Effector memory CD8-positive, alpha-beta T cell (primary cell): ENCODE measurements at places on chromosomes 2 and 18.

- no peak for DNase-seq
- no peak overlapping the region for H3K4me3 ChIP-seq
- H3K36me3 ChIP-seq = no peaks in the 10 kb centered on the region
These were observed 222.7 kb downstream of the IKZF2 start for GRCh38 chr2:212928681-212929080.

DNA sequence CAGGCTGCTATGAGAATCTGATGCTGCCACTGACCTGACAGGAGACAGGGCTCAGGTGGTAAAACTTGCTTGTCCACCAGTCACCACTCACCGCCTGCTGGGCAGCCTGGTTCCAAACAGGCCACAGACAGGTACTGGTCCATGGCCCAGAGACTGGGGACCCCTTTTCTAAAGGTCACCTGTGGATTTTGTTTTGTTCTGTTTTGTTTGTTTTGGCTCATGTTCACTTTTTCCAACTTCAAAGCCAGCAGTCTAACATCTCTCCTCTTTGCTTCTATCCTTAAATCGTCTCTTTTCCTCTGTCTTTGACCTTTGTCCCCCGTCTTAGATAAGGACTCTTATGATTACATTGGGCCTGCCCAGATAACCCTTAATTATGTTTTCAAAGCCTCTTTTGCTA, 3.3 kb upstream of the CERKL start:
- H3K4me3 ChIP-seq = no peak overlapping the region
- H3K4me1 ChIP-seq = peaks cover 6% of the 10 kb centered on the region
- H3K27ac ChIP-seq = no peak overlapping the region
- H3K36me3 ChIP-seq = no peaks in the 10 kb centered on the region

DNA sequence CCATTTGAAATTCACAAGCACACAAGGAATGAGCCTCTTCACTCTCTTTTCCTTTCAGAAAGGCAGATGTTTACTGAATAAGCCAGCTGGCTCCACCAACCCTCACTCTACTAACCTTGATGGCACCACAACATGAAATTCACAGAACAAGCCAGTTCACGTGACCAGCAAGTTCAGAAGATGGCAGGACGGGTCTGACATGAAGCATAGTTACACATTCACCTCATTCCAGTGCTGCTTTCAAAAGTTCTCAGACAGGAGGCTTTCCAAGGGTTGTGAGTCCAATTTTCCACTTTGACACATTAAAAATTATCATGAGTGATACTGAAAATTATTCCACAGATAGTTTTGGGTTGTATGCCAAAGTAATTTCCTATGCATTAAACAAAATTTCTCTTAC, 74.2 kb upstream of the MBOAT2 start:
- H3K4me3 ChIP-seq = no peak overlapping the region
- no peak for DNase-seq
- H3K4me1 ChIP-seq = no peaks in the 10 kb centered on the region
- H3K27me3 ChIP-seq = peaks cover 21% of the 10 kb centered on the region
- no peaks in the 10 kb centered on the region for H3K36me3 ChIP-seq

DNA sequence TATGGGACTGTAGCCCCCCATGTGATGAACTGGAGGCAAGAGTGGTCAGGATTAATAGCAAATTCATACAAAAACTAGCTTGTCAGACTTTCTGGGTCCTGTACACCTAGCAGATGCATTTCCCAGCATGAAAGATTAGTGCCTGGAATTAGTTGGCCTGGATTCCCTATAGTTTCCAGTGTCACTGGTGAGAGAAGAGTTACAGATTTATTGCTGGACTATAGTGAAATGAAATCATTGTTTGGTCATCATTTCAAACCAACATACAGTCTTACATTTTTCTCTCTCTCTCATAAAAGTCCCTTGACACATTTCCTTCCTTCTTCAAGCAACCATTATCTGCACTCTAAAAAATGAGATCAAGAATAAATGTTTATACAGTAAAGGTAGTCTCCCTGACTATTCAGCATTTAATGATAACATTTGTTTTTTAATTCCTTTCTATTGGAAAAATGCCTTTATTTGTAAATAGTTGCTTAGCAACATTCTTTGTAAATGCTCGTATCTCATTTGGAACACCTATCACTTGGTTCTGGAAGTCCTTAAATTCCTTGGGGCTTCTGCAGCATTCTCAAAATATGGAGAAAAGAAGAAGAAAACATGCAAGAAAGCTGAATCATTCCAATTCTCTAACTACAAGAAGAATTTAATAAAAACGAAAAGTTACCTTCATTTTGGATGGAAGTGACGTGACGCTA, 144.4 kb downstream of the MREG start:
- no peak overlapping the region for H3K27ac ChIP-seq
- H3K4me1 ChIP-seq = no peaks in the 10 kb centered on the region
- H3K27me3 ChIP-seq = peaks cover 28% of the 10 kb centered on the region
- no peak overlapping the region for H3K4me3 ChIP-seq
- no peak for DNase-seq
- H3K36me3 ChIP-seq = no peaks in the 10 kb centered on the region

GRCh38 chr18:37254236-37254754, 311.3 kb downstream of the CELF4 start:
- H3K27me3 ChIP-seq = peaks cover 88% of the 10 kb centered on the region
- H3K4me3 ChIP-seq = peak overlapping the region; percentile 70
- H3K36me3 ChIP-seq = no peaks in the 10 kb centered on the region
